ENCODE measurements at places on chromosomes 5 and 9.

DNA sequence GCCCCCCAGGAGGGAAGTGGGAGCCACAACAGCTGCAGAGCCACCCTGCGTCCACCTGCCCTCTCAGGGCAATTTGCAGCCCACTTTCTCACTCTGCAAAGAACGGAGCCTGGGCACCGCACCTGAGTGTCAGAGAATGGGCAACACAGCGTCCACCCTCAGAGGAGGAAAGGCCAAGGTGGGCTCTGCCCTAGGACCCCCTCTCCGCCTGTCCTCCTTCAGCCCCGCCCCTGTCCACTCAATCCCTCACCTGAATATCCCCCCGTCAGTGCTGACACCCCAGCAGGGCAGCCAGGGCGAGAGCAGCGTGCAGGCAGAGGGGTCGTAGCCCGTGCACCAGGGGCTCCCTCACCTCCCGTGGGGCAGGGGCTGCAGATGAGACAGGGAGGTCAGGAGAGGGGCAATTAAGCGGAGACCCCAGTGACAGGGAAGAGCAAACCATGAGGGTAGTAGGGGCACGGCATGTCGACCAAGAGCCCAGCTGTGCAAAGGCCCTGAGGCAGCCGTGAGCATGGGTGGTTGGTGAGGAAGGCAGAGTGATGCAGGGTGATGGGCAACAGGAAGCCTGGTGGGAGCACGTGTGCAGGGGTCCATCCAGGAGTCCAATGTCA lies 140.3 kb downstream of the OLFM1 start:
- DNase-seq, result no peak

- no peak for DNase-seq
Measured at GRCh38 chr9:14198047-14198840, 115.7 kb downstream of the NFIB start.

GRCh38 chr5:149323210-149323609 lies 22.1 kb upstream of the GRPEL2 start:
- no peak for DNase-seq

DNA sequence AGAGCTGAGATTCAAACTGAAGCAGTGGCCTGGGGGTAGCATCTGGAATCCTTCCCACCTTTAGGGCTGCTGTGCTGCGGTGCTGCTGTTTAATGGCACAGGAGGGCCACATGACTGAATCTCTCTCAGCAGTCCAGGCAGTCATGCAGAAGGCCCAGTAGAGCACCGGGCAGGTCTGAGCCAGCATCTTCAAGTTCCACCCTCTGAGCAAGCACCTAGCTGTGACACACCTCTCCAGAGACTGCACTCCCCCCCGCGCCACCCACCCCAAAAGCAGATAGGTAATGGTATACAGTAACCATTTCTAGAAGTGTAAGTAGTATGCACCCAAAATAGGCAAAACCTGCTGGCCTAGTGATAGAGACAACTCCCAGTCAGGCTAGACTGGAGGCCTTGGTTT lies 8.2 kb downstream of the IL4 start:
- no peak for DNase-seq

DNA sequence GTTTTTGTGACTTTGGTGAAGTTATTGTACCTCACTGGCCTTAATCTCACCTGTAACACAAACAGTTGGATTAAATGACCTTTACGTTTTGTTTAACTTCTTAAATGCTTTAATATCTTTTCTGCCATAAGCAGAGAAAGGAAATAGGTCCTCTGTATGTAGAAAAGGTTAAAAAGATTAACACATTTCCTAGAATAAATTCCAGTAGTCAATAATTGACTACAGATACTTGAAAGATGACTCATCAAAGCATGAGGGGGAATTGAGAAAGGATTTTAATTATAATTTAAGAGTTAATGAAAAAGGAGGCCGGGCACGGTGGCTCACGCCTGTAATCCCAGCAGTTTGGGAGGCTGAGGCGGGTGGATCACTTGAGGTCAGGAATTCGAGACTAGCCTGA lies 35.8 kb upstream of the CMYA5 start:
- no peak for DNase-seq

DNA sequence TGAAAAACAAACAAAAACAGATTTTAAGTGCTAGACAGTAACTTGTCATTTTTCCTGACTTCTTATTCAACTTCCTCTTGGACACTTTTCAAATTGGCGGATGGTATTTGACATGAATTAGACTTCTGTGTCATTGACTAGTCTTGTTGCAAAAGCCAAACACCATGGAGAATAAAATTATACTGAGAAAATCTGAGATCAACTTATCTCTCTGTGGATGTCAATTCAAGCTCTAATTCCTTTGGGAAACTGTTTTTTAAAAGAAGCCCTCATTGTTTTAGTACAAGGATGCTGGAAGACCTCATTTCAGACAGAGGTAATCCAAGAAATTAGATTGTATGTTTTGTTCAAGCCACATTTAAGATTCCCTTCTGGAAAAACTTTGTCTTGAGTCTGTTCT lies 831.0 kb downstream of the SEMA5A start:
- DNase-seq, result no peak

DNA sequence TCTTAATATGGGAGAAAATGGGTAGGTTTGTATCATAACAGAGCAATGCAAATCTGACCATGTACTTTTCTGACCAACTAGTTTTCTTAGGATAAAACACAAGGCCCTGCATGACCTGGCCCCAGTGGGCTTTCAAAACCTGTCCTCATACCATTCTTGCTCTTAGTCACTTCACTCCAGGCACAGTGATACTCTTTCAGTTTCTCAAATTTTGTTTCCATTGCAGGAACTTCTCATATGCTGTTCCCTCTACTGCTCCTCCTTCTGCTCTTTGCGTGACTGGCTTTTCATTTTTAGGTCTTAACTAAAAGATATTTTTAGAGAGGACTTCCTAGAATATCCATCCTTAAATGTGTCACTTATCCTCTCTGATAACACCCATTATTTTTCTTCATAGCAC lies 112.4 kb downstream of the INIP start:
- DNase-seq, result no peak

DNA sequence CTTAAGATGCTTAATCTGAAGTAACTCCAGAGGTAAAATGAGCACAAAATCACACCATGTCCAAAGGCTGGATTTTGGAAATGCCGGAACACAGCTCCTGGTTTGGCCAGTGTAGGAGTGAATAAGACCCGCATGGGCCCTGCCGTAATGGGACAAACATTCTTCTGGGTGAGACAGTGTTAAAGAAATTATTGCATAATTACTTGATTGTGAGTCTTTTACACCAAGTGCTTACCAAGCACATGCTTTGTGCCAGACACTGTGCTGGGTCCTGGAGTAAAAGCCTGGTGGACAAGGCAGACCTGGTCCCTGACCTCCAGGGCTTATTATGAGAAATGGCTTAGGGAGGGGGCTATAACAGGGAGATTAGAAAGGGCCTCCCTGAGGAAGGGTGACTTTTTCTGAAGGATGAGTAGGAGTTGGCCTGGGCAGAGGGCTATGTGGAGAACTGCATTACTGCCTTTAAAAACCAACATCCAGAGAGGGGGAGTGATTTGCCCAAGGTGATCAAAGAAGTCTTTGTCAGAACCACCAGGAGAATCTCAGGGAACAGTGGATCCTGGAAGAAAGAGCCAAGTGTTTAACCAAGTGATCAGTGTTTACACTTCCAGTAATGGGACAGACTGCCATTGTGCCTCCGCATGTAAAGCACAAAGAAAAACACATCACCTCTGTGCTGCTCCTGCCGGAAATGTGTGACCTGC lies 3.5 kb downstream of the PDE6A start:
- DNase-seq, result no peak

- no peak for DNase-seq
Measured at GRCh38 chr5:17223367-17224185, 6.1 kb downstream of the BASP1 start.

DNA sequence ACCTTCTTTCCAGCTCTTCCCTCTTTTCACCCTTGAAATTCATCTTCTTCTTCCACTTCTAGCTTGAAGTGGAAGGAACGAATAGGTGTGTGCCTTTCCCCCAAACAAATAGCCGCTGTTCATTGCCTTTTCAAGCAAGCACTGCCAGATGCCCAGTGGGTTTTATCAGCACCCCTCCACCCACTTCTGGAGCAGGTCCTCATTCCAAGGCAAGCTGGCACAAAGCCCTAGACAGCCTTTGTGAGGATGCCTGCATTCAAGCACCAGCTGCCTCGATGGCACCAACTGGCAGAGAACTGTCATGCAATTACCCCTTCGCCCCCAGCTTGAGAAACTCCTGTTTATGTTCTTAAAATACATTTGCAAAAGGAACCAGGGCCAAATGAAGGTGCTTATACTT lies 36.5 kb downstream of the SERINC5 start:
- no peak for DNase-seq

GRCh38 chr5:124262470-124262869 lies 484.0 kb downstream of the ZNF608 start:
- DNase-seq, result no peak

- DNase-seq, result no peak
Measured at GRCh38 chr5:172637110-172637580, 3.9 kb upstream of the NEURL1B start.

DNA sequence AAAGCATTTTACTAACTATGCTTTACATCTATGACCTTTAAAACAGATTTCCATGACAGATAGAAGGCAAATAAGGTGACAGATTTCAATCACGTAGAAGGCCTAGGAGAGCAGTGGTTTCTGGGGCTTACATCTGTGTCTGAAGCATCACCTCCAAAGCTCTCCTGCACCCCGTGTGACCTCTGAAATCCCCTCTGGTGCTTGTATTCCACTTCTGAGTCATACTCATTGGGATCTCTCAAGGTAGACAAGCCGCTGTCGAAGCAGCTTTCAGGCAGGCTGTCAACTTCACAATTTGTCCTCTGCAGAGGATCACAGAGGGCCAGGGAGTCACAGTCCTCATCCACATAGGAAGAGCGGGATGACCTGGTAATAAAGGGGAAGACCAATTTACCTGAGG lies 62.2 kb downstream of the RASEF start:
- DNase-seq, result no peak

GRCh38 chr5:39541920-39542319 lies 117.1 kb upstream of the DAB2 start:
- DNase-seq, result no peak

GRCh38 chr9:130665431-130666392 lies 1.3 kb downstream of the PRDM12 start:
- no peak for DNase-seq

GRCh38 chr9:81534138-81534875 lies 155.0 kb downstream of the TLE1 start:
- no peak for DNase-seq

DNA sequence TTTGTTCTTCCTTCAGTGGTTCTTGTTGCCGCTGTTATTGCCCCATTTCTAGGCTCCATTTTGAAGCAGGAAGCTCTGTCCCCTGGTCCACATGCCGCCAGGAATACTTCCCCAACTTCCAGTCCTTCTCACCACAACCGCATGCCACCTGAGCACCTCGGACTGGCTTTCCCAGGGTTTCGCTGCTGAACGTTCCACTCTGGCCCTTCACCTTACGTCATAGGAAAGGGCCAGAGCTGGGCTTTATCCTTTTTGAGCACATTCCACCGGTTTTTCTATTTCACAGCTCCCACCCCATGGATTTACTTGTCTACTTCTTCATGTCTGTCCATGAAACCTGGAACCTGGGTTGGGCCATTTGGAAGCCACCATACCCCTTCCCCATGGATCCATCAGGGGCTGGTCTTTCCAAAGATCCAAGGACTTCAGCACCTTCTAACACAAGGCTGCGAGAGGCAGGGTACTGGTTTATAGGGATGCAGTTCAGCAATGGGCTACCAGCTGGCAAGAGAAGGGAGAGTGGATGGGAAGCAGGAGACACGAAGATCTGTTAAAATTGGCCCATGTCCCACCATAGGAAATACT lies 557.4 kb downstream of the BNC2 start:
- no peak for DNase-seq

- no peak for DNase-seq
Measured at GRCh38 chr5:43410414-43410813, 1.8 kb downstream of the CCL28 start.

- DNase-seq, result no peak
Measured at GRCh38 chr9:24587883-24588282, 42.2 kb upstream of the IZUMO3 start.

GRCh38 chr9:27385606-27386322 lies 88.8 kb upstream of the EQTN start:
- DNase-seq, result no peak

DNA sequence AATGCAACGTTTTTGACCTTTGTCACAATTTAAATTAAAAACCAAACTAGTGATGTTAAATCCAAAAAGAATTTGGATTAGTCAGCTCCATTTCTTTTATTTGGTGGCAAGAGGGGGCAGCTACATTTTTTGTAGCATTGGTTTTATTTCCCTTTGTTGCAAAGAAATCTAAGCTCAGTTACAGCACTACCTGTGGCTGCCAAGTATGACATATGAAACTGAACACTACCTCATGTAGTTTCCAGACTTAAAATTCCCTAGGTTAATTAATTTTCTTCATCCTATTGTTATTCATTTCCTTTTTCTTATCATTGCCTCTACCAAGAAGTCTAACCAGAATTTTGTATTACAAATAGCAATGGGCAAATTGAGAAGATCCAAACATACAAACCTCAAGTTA lies 393.5 kb downstream of the BRINP1 start:
- DNase-seq, result no peak

DNA sequence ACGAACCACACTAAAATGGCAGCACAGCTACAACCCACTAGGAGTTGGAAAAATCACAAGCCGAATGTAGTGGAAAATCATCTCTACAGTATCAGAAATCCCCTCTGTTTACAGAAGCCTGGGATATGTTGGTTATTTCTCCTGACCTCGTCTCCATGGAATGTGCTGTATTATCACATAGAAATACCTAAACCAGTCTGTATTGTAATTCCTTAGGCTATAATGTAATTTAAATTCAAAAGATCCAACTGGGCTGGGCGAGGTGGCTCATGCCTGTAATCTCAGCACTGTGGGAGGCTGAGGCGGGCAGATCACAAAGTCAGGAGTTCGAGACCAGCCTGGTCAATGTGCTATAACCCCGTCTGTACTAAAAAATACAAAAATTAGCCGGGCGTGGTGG lies 244.8 kb upstream of the MPDZ start:
- DNase-seq, result no peak

DNA sequence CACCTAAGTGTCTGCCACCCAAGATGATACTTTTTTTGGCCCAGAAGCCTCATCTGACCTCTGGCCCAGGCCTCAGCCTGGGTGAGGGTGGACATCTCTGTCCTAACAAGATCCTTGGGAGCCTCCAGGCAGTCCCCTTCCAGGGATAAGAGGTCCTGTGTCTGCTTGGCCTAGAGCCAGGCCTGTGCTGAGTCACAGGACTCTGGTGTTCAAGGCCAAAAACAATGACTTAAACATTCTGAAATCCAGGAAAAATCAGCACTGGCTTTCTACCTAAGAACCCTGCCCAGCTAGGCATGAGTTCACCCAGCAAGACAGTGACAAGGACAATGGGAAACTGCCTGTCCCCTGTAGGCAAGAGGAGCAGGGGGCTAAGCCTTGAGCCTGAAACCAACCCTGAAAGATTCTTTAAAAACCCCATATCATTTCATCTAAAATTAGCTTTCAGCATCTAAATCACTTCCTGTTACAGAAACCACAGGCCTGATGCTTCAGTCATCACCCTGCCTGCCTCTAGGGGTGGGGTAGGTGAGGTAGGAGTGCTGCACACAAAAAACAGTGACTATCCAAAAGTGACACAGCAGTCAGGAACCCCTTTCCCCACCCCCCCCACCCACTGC lies 29.9 kb downstream of the CSF2 start:
- no peak for DNase-seq

- no peak for DNase-seq
Measured at GRCh38 chr9:15485836-15486666, 24.7 kb downstream of the PSIP1 start.
